ENCODE measurements at places on chromosomes 3 and 15.

- DNase-seq = no peak
Observed at GRCh38 chr15:58522391-58522790, 90.6 kb downstream of the LIPC start.

GRCh38 chr3:6739288-6739687 lies 121.6 kb upstream of the GRM7 start:
- no peak for DNase-seq

DNA sequence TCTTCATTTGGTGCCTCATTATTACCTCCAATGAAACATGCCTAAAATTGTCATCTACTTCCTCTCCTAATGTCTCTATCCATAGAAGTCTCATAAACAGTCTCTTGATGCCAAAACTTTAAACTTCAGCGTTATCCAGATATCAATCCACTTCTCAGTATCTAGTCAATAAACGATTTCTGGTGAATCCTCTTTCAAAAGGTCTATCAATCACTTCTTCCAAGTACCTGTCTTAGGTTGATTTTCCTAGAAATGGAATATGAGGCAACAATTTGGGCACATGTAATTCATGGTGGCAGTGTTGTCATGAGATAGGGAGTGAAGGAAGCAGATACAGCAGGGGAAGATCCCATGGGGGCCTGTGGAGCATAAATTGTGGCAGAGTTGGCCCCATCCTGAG lies 348.5 kb upstream of the POU1F1 start:
- no peak for DNase-seq

- DNase-seq = no peak
Observed at GRCh38 chr3:1446531-1446930, 353.7 kb downstream of the CNTN6 start.

DNA sequence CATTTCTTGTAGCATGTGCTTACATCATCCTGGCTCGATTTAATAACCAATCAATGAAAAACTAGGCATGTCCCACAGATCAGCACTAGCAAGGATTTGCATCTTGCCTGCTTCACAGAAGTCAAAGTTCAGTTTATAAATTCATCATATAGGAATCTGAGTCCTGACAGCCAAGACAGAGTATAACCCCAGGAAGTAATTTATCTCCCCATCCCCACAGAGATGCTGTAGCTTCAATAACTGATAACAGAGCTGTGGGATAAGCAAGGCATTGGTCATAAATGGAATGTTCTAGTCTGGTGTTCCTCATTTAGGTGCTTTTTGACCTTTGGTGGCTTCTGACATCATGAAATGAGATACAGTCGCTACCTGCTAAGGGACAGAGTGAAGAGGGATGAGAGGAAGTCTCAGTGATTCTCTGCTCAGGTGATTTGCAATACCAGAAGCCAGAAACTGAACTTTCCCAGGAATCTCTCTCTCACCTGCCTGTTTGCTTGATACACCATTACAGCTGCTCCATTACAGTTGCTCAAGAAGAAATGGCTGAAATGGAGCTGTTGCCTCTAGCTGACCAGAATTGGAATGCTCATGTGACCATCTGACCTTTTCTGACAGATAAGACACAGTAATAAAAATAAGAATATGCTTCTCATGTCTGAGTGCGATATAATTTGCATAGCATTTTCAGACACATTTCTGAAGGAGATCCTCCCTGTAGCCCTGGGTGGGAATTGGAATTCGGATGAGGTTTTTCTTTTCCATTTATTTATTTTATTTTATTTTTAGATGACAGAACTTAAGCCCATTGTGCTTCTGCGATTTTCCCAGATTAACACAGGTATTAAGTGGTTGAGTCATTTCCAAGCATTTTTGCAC lies 217.1 kb upstream of the KCNMB2 start:
- no peak for DNase-seq

- DNase-seq = no peak
Observed at GRCh38 chr3:17742880-17743657, 638 bp upstream of the TBC1D5 start.

GRCh38 chr3:132262956-132263355 lies 54.3 kb upstream of the ACP3 start:
- no peak for DNase-seq

DNA sequence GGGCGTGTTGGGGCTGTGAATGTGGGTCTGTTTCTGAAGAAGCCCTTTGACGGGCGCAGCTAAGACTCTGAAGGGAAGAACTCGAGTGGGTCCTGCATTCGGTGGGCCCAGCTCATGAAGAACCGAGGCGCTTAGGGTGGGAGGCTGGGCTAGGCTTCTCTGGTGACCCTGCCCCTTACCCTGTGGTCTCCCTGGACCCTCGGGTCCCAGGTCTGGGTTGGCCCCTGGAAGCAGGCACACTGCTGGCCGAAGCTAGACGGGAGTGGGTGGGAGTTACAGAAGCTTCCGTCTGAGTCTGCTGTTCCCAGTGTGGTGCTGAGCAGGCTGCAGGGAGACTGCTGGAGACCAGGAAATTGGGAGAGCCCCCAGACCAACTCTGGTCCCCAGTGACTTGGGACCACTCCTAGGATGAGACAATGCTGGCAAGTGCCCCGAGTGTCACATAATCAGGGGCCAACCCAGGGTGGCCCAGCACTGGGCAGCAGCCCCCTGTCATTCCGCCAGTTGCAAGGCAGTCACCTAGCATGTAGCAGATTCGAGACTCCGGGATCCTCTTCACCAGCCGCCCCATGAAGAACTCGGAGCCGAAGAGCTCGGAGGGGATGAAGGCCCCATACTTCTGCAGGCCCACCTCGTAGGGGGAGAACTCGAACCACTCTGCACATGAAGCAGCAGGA lies 16.7 kb upstream of the EHD4 start:
- no peak for DNase-seq

DNA sequence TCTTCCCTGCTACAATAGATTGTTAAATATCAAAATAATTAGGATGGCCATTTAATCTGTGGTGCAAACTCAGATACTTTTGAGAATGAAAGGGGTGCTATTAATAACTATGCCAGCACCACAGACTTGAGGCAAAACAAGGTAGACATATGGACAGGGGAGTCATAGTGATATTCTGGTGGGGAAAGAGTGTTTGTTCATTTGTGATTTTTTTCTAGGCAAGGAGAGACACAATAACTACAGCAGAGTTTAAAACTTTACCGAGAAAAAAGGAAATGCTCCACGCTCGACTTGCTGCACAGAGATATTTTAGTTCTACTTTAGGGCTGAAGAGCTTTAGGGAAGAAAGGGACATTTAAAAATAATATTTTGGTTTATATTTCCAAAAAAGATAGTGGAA lies 611.2 kb upstream of the GRM7 start:
- no peak for DNase-seq

DNA sequence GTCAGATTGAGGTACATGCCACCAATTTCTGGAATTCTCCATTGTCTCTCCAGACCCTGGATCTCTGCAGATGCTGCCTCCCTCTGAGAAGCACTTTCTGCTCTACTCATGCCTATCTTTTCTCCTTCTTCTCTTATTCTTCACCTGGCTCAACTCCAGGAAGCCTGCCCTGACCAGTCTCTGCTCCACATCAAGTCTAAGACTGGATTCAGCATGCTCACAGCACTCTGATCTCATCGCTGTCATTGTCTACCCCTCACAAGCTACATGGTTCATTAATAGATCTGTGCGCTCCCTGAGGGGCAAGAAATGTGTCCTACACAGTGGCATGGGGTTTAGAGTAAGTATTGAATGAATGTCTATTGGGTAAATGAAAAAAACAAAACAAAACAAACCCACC lies 38.7 kb downstream of the CCR4 start:
- no peak for DNase-seq

- no peak for DNase-seq
Observed at GRCh38 chr3:75089841-75090240, 475.4 kb upstream of the CNTN3 start.

DNA sequence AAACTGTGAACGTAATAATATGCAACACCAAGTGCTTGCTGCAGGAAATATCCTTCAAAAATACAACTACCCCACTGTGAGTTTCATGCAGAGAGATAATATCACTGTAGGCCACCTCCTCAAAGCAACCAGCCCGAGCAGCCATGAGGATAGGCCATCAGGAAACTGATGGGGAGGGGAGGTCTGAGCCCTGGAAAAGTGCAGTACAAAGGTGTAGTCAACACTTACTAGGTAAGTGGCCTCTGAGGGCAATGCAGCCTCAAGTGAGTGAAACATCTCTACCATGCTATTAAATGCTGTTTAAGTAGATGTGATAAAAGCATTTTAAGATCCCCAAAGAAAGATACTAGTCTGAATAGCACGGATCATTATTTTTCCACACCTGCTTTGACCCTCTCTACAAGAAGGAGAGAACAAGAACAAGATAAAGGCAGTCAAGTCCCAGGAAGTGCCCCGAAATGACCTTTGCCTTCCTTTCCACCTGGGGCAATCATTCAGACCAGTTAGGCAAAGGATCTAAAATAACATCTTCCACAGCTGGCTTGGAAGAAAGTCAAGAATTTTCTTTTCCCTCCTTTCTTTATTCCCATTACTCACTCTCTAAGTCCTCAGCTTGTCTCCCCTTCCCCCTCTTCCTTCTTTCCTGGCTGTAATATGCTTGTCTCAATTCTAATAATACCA lies 62.8 kb downstream of the FMN1 start:
- DNase-seq = no peak

- DNase-seq = no peak
Observed at GRCh38 chr15:31953478-31953877, 76.8 kb upstream of the CHRNA7 start.

DNA sequence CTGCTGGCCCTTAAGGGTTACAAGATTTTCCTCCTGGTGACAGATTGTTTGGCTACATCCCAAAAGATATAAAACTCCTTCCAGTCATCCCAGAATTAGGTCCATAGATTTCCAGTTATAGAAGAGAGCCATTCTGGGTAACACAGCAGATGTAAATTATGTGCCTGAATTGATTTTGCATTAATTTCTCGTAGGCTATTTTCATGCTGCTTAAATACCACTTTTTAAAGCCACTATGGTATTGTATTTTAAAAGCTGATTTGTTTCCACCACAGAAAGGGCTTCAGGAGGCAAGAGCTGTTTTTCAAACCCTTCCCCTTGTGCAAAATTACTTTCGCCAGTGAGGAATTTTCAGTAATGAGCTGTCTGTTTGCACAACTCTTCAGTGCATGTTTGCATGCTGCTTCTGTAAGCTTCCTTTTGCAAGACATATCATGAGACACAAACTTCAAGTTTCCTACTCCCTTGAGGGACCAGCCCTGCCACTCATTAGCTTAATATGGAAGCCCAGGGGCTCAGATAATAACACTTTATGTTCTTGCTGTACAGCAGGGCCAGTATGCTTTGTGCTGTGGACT lies 105.4 kb upstream of the TNIK start:
- DNase-seq = no peak

DNA sequence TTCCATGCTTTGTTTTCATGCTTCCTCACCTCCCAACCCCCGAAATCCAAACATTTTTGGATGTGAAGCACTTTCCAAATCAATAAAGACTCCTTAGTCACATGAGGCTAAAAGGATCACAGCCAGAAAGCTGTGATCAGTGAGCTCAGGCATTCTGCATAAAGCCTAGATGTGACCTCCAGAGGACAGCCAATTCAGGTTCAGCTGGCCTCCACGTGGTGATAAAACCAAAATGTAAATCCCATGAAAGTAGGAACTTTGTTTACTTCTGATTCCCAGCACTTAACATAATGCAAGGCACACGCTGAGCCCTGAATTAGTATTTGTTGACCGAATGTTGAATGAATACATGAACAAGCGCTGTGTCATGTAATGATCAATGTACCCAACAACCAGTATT lies 249.5 kb upstream of the EOMES start:
- DNase-seq = no peak

GRCh38 chr3:164418414-164418813 lies 659.9 kb downstream of the SI start:
- no peak for DNase-seq

- no peak for DNase-seq
Observed at GRCh38 chr15:44084770-44085169, 110.3 kb downstream of the FRMD5 start.

DNA sequence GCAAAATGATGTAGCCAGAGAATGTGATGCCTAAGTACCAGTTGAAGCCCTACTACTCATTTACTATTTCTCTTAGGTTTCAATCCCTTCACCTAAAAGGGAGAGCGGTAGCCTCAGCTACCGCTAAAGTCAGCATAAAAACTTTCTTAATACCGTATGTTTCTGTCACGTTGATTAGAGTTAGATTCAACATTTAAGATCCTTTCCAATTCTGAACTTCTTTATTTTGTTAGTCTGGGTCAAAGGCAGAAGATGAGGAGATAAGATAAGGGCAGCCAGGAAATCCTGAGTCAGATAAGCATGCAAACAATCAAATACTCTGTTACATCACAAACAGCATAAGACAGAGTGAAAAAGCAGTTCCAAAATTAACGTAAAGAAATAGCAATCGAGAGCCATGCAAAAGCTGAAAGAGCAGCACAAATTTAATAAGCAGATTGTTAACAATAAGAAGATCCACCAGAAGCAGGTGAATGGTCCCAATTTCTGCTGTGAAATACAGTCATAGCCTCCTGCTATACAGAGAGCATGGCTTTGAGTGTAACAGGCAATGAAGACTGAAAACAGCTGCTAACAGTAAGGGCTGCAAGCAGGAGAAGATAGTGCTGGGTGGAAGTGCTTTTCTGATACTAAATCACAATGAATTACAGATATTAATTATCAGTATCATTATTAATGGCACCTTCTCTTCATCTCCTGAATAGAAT lies 3.0 kb downstream of the TMEM207 start:
- DNase-seq = no peak

GRCh38 chr3:61315871-61316270 lies 64.6 kb upstream of the FHIT start:
- DNase-seq = no peak

DNA sequence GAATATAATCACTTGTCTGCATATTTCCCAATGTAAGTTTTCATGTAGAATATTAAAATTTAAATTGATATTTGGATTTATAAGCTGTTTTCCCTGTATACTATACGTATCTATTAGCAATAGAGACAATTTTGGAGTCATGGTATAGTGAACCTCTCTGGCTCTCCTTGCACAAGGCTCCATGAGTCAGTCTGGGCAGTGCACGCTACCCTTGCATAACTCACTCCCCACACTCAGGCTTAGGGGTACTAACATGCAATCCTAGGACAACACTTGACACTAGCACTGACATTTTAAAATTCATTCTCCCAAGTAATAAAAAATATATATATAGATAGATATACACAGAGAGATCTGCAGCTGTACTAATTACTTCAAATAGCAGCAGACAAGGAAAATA lies 39.2 kb downstream of the SLC24A1 start:
- no peak for DNase-seq

DNA sequence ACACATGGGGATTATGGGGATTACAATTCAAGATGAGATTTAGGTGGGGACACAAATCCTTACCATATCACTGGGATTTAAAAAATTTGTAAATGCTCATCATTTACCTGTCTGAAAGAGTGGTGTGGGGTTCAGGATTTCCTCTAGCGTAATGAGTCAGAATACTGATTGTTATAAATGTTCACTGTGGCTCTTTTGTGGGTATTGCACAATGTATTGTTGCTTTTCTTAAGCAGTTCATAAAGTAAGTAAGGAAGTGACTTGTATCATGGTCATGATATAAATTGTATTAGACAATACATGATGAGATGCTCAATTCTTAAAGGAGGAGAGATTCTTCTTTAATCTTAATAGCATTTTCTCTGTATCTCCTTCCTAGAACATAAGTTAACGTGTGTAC lies 262.1 kb downstream of the CNTN4 start:
- DNase-seq = no peak

- no peak for DNase-seq
Observed at GRCh38 chr3:104586344-104586743, 780.4 kb upstream of the ALCAM start.

All from glutamatergic neuron (in vitro differentiated cells).